ENCODE measurements at places on chromosomes 4 and X. TPM values are rescaled to one million over a fixed set of nuclear protein-coding genes. Genes with fewer than 3 reads are reported as not detected.

The BMPR1B gene
- total RNA-seq: 13.5 TPM

The COX7B2 gene
- not detected for total RNA-seq

The CT55 gene
- total RNA-seq: not detected

The DHRSX gene
- total RNA-seq: 38.8 TPM

The GRIA3 gene
- 10.1 TPM for total RNA-seq

The CTPS2 gene
- 6.2 TPM for total RNA-seq

The SYP gene
- 0.18 TPM for total RNA-seq

The ZNF630 gene
- total RNA-seq: 2.0 TPM

The CYLC1 gene
- total RNA-seq: not detected

The HADH gene
- total RNA-seq: 14.1 TPM

The MAGED4 gene
- 14.7 TPM for total RNA-seq

The MSANTD1 gene
- 0.63 TPM for total RNA-seq

The PNCK gene
- total RNA-seq: 0.33 TPM

The GSX2 gene
- not detected for total RNA-seq

The BEND4 gene
- total RNA-seq: not detected

The EDA gene
- 1.4 TPM for total RNA-seq

The TRPC5OS gene
- total RNA-seq: not detected

The LRIT3 gene
- total RNA-seq: under 0.01 TPM

The IL1RAPL1 gene
- total RNA-seq: 6.0 TPM

The PCDH10 gene
- total RNA-seq: 16.9 TPM

The TEX13B gene
- total RNA-seq: not detected

The ASB12 gene
- not detected for total RNA-seq

The SORCS2 gene
- 0.27 TPM for total RNA-seq

The CCDC149 gene
- 18.3 TPM for total RNA-seq

The GYPA gene
- total RNA-seq: not detected

The CXCL5 gene
- total RNA-seq: 0.36 TPM

The PNMA6F gene
- not detected for total RNA-seq

The RBMXL3 gene
- total RNA-seq: not detected

The PPP1R2C gene
- total RNA-seq: not detected

The S100P gene
- total RNA-seq: not detected

The DGAT2L6 gene
- total RNA-seq: not detected

The FHDC1 gene
- total RNA-seq: 0.09 TPM

The TREX2 gene
- total RNA-seq: not detected

The ADH7 gene
- not detected for total RNA-seq

The DRD5 gene
- not detected for total RNA-seq

The AREG gene
- 0.54 TPM for total RNA-seq

The UGT2B7 gene
- not detected for total RNA-seq

The GAGE10 gene
- total RNA-seq: not detected

The ETDB gene
- total RNA-seq: not detected

The NLGN4X gene
- total RNA-seq: 0.08 TPM

The YY2 gene
- 0.16 TPM for total RNA-seq
